T-helper 17 cell (primary cell): ENCODE measurements at places on chromosomes 3 and 15.

DNA sequence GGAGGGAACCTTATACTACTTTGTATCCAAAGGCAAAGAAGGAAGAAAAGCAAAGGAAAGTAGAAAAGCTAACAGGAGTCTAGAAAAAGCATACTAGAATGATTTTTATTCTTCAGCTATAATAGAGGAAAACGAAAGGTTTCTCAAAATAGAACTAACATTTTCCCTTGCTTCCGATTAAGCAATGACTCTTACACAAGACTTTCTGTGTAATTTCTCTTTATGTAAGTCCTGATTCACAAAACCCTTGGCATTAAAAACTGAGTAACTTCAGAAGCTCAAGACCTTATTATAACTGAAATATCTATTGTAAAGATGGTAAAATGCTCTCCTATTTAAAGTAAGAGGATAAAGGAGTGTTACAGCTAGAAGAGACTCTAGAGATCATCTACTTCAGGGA, 97.4 kb downstream of the DTWD1 start:
- DNase-seq = no peak

- no peak for DNase-seq
Observed at GRCh38 chr15:36682101-36682500, 102.7 kb downstream of the CDIN1 start.

GRCh38 chr3:189824629-189825312, 193.6 kb downstream of the TP63 start:
- no peak for DNase-seq

GRCh38 chr15:45653702-45654424, 19.0 kb downstream of the SQOR start:
- no peak for DNase-seq

DNA sequence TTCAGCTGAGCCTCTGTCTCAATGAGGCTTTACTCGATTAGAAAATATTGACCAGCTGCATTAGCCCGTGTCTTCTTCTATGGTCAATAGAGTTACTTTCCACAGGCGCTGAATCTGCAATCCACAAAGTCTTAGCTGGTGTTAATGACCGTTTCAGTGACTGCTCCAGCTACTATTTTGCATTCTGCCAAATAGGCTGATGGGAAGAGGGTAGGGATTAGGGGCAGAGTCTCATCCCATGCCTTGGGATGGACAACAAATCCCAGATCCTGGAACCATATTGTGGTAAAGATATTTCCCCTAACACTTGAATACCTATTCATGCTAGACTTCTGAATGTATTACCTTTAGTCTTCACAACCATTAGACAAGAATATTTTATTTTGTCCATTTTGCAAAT, 29.5 kb upstream of the MAGI1 start:
- no peak for DNase-seq

GRCh38 chr3:62479326-62479725, 106.0 kb upstream of the FEZF2 start:
- DNase-seq = no peak

DNA sequence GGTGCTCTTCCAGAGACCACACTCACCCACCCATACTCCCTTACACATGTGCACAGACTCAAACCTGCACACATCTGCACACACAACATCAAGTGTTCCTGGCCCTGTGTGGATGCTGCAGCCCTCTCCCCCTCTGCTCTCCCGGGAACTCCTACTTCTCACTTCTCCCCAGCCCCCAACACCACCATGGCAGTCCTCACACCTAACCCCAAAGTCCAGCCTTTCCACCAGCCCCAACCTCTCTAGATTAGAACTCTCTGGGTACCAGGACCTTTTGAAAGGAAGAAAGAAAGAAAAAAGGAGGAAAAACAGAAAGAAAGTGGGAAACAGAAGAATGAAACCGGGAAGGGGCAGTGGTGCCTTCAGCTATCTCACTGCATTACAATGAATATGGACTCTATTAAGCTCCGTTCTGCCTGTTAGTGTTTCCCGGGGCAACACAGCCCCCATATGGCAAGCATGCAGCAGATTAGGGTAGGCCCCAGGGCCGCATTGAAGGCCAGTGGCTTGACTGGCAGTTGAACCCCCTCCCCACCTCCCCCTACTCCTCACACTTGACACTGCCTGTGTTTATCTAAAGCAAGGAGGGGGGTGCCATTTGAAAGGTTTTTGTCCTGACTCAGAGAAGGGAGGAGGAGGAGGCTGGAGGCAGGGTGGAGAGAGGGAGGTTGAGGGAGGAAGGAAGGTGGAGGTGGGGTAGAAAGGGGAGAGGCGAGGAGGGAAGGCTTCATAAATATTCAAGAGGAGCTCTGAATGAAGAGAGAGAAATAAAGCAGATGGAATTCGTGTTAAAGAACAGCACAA, 30.1 kb downstream of the BOC start:
- DNase-seq = no peak

DNA sequence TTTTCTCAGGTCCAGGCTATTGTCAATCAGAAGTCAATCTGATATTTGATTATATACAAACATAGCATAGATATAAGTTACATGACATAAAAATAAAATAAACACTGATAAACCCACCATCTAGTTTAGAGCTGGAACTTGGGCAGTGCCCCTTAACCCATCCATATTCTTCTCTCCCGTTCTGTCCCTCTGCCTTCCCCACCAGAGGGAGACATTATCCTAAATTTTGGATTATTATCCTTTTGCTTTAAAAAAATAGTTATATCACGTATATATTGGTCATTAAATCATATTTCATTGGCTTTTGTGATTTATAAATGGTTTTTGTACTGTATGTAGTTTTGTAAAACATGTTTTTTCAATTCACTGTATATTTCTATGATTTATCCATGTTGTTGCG, 107.9 kb downstream of the GMPS start:
- no peak for DNase-seq

DNA sequence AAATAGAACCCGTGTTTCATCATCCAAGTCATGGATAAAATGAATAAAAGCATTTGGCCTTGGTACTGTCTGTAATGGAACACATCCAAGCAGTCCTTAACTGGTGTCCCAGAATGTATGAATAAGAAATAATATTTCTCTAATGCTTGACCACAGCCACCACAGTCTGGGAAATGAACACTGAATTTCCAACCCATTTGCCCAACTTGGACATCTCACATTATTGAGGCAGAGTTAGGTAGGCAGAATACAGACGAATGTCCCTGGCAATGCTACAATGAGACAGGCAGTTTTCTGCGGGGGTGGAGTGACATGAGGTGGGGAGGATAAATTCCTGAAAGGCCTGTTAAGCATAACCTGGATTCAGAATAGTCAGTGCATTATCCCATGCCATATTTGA, 245.7 kb downstream of the ZIC1 start:
- no peak for DNase-seq
